Activated naive CD4-positive, alpha-beta T cell treated with anti-CD3 and anti-CD28 coated beads, Interleukin-2, amount 50 U/mL, for 72 hours (primary cell): ENCODE measurements at places on chromosomes 3 and 15.

DNA sequence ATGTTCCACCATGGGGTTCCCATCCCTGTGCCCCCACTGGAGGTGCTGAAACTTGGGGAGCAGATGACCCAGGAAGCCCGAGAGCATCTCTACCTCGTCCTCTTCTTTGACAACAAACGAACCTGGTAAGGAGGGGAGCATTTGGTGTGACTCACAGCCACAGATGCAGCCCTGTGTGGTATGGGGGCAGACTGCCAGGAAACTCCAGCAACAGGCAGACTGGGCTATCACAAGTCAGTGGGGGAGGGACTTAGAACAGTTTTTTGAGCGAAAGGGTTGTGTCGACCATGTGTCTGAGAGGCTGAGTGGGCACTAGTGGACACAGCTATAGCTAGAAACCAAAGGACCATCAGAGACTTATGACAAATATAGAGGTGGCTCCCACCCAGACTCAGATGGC lies 3.4 kb upstream of the OGG1 start:
- DNase-seq = no peak

DNA sequence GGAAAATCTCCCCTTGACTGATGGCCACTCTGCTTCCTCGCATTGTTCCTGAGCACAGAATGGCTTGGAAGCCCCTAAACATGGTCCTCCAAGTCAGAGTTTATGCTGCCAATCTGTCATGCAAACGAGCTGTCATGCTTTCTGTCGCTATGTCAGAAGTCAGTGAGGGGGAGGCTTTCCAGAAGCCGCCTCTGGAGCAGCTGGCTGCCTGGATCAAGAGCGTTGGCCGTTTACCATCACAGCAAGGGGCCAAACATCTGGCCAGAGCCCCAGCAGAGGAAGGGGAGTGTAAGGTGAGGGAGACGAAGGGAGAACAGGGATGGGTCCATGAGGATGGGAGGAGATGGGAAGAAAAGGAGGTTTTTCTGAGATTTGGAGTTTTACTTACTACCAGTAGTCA lies 372.6 kb upstream of the NR2F2 start:
- no peak for DNase-seq

GRCh38 chr15:34653992-34654391 lies 70.5 kb upstream of the GOLGA8B start:
- DNase-seq = no peak

DNA sequence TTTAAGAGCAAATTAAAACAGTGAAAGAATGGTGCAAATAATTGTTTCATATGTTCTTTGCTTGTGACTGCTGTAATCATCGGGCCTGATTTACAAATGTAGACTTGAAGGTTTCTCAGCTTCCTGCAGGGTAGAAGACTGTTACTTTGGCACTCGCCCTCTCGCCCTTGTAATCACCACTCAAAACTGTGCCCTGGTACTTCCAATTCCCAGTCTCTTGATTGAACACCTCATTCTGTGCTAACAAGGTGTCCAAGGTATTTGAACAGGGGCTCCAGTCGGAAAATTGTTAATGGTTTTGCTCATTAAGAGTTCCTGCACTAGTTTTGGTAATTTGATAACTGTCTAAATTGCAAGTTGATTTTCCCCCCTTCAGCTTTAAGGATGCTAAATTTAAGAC lies 209.5 kb downstream of the ZIC1 start:
- DNase-seq = no peak

DNA sequence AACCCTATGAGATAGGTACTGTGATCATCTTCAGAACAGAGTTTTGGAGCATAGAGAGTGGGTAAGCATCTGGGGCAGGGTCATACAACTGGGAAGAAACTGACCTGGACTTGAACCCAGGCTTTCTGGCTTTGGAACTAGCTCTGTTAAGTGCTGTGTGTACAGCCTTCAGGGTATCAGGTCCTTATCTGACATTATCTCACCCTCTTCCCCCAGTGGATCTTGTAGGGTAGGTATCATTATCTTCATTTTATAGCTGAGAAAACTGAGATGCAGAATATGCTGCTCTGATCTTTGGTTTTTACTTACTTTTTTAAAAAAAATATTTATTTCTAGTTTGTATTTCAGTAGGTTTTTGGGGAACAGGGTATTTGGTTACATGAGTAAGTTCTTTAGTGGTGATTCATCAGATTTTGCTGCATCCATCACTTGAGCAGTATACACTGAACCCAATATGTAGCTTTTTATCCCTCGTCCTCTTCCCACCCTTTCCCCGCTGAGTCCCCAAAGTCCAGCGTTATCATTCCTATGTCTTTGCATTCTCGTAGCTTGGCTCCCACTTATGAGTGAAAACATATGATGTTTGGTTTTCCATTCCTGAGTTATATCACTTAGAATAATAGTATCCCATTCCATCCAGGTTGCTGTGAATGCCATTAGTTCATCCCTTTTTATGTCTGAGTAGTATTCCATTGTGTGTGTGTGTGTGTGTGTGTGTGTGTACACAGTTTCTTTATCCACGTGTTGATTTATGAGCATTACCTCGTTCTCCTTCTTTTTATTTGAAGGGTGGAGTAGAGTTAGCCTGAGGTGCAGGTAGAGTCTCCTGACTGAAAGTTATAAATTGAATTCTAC lies 271.2 kb downstream of the PTPRG start:
- no peak for DNase-seq

DNA sequence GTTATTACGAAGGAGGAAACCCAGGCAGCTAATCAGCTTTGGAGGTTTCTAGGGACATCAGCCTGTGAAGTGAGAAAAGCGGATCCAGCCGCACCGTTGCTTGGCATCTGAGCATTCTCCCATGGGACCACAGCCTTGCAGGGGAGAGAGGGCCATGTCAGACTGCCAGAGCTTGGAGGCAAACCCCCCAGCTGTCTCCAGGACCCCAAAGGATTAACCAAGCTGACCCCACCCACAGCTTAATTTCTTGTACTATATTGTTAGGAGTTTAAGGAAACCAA lies 5.1 kb downstream of the IGDCC3 start:
- DNase-seq = no peak

DNA sequence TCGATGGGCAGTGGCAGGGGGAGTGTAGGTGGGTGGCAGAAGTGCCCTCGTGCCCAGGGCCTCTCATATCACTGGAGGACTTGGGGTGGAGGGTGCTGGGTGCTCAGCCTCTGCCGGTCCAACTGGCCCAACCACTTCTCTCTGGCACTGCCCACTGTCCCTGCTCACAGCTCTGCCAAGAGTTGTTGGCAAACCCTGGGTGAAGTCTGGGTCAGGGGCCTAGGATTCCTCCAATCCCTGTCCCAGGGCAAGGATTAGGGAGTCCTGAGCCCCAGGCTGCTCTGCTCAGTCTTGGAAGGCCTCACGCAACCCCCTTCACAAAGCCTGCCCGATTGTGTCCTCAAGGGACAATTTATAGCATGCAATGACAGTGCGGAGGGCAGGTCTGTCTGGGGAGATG lies 5.2 kb upstream of the PRKCD start:
- DNase-seq = no peak

- no peak for DNase-seq
These were observed 121.5 kb upstream of the LIPC start for GRCh38 chr15:58309963-58310928.

DNA sequence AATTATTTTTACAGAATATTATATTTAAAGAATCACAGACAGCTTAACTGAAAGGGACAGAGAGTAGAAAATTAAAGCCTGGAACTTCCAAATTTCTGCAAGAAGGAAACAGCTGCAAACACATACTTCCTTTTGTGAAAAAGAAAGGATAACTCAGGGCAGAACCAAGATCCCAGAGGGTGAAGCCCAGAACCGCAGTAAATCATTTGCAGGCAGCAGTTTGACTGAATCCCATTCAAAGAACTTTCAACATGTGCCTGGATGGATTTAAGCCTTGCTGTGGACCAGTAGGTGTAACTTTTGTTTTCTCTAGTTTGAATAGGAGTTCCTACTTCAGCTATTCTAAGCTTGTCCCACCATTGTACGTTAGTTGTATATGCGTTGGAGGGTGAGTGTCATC lies 733.2 kb downstream of the ROBO2 start:
- DNase-seq = no peak

GRCh38 chr3:65173841-65174240 lies 486.0 kb upstream of the ADAMTS9 start:
- DNase-seq = no peak

GRCh38 chr3:33636125-33636850 lies 81.8 kb downstream of the CLASP2 start:
- no peak for DNase-seq

GRCh38 chr3:53144862-53145712 lies 14.9 kb upstream of the RFT1 start:
- DNase-seq = no peak

- no peak for DNase-seq
These were observed 6.6 kb upstream of the SELENOS start for GRCh38 chr15:101283931-101284330.

DNA sequence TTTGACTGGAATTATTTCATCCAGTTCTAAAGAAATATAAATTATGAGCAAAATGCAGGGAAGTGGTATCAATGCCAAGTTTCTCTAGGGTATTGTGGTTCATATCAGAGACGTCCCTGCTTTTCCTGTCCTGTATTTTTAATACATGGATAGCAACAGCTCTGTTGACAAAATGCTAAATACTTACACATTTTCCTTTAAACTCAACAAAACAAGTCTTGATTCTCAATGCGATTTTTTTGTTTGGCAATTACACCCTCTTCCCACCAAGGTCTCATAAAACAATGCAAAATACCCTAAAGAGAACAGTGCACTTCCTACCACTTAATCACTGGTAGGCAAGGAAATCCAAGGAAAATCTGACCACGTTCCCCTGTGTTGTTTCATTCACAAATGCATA lies 120.0 kb downstream of the DUT start:
- no peak for DNase-seq

DNA sequence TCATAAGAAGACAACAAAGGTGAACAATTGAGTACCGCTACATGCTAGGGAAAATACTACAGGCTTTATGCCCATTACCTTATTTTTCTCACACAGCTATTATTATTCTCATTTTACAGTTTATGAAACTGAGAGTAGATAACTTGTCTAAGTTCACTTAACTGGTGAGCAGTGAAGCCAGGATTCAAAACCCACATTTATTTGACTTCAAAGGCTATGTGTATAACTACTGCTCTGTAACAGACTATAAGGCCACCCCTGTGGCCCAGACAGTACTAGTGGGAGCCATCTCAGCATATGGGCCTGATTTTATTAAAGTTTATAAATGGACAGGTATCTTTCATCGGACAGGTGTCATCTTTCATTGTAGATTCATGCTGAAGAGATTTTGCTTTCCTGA lies 14.4 kb upstream of the BBX start:
- DNase-seq = no peak

DNA sequence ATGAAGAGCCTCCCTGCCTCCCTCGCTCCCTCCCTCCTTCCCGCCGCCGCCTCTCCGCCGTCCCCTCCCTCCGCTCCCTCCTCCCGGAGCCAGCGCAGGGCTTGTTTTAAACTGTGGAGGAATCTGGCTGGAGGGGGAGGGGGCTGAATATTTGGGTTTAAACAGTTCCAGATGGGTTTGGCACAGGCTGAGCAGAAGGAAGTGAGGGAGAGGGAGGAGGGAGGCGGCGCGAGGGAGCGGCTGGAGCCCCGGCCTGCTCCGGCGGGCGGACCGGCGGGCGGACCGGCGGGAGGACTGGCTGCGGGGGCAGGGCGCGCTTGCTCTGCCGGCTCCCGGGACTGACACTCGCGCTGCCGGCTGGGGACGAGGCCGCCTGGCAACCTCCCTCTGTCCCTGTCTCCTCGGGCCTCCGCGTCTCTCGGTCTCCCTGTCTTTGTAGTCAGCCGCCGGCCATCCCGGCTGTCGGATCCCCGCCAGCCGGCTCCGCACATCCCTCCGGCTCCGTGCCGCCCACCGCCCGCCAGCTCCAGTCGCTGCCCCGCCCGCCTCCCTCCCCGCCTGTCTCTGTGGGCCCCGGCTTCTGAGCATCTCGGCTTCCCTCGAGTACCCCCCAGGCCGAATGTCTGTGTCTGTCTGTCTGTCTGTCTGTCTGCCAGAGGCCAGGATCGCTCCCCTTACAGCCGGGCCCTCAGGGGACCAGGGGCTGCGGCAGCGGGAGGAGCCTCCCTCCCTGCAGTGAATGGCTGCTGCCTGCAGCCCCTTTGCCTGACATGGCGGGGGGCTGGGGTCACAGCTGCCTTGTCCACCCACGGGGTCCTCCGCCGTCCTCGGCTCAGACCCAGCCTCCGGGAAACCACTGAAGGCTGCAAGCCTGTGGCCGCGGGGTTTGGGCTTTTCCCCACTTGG lies 7.6 kb downstream of the EPHB3 start:
- no peak for DNase-seq

DNA sequence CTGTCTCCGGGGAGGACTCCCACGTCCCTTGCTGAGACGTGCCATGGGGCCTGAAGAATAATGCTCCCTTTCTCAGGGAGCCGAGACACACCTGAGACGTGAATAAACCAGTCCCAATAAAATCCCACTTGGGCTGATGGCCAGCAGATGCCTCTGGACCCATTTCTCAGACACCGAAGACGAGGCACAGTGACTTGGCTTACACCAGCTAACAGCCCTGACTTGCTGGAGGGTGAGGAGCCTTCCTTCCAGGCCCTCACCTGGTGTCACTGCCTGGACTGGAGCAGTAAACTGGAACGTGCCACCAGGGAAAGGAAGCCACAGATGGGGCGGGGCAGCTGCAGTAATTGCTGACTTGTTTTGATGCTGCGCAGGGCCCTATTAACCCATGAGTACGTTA lies 189.7 kb downstream of the PDZRN3 start:
- no peak for DNase-seq
